Tibial nerve (tissue), 4 donors: ENCODE measurements at places on chromosomes 13 and 19.
A peak's percentile ranks its signal among the peaks of the same experiment; 100 is the strongest.

- no peak for DNase-seq
These were observed 102.3 kb downstream of the STOML3 start for GRCh38 chr13:38888309-38888708.

DNA sequence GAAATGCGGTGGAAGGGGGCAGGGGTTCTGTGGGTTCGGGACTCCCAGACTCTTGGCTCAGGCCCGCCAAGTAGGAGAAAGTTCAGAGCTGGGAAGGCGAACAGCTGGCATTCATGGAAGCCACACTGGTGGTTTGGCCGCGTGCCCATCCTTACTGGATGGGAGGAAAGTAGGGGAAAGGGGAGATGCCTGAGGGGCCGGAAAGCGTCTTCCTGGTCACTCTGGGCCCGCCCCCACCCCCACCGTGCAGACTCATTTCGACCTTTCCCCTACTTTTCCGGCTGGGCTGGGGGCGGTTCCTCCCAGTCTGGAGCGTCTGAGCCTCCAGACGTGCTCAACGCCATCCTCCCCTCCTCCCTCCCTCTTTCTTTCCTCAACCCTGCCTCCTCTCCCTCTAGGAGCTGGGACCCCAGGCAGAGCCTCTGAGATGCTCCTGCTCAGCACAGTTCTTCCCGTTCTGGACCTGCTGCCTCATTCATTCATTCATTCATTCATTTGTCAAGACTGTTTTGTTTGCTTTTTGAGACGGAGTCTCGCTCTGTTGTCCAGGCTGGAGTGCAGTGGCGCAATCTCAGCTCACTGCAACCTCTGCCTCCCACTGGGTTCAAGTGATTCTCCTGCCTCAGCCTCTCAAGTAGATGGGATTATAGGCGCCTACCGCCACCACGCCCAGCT, 3.5 kb downstream of the ANGPTL4 start:
- DNase-seq, result peak; percentile 80

GRCh38 chr13:31045286-31046081, 113.0 kb downstream of the TEX26 start:
- DNase-seq, result no peak

GRCh38 chr19:56099638-56100539, 21.2 kb downstream of the ZNF787 start:
- no peak for DNase-seq

GRCh38 chr13:25166306-25166705, 5.8 kb downstream of the AMER2 start:
- DNase-seq, result no peak

DNA sequence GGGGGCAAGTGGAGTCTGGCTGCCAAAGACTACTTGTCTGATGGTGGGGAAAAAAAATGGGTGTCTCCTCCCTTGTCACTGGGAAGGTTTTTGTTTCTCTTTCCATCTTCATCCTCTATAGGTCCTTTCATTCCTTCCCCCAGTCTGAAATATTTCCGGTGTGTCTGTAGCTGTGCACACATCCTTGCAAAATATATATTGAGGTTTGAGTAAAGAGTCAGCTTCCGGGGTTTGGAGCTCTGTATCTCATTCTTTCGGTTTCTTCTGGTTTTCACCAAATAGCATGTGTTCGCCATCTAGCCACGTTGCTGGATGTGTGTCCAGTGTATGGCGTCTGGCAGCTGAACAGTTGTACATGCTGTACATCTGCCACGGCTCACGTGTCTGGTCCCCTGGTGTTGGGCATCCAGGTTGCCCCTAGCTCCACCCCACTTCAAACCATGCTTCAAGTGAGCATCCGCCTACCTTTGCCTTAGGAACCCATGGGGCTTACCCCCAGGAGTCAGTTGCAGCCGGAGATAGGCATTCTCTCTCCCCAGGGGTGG, 142.2 kb downstream of the SIPA1L3 start:
- no peak for DNase-seq

DNA sequence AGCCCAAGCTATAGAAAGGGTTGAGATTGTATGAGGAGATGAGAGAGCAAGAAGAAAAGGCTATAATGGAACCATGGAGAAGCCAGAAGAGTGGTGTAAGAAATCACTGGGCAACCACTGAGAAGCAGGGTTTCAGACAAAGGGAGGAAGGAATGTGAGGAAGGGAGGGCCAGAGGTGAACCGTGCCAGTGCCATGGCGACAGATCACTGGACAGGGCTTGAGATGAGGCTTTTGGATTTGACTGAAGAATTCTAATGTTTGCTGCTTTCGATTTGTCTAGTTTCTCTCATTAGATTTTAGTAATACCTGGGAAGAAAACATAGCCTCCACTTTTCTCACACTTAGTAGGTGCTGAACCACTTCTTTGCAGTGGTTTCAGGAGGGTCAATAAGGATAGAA, 6.3 kb upstream of the GPR183 start:
- no peak for DNase-seq

- no peak for DNase-seq
These were observed 1.4 kb downstream of the MATK start for GRCh38 chr19:3784607-3785450.

DNA sequence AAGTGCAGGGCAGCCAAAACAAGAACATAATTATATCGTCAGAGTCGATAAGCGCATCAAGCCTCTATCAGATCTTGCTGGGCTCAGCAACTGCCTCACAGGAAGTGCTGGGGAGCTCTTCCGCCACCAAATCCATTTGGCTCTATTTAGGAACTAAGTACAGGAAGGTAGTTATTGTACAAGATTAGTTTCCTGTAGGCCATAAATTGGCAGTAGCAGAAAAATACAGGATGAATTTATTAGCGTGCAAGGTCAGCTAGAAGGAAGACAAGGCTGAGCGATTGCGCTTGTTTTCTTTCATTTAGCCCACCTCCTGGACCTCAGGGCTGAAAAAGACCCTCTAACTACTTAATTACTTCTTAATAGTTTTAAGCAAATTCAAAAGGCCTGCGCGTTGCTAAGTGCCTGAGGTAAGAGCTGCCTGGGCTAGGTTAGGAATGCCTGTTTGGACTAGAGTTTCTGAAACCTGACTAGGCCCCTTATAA, 118.5 kb downstream of the IRS2 start:
- DNase-seq, result no peak

- no peak for DNase-seq
These were observed 33.8 kb upstream of the LRCH1 start for GRCh38 chr13:46519182-46519581.

DNA sequence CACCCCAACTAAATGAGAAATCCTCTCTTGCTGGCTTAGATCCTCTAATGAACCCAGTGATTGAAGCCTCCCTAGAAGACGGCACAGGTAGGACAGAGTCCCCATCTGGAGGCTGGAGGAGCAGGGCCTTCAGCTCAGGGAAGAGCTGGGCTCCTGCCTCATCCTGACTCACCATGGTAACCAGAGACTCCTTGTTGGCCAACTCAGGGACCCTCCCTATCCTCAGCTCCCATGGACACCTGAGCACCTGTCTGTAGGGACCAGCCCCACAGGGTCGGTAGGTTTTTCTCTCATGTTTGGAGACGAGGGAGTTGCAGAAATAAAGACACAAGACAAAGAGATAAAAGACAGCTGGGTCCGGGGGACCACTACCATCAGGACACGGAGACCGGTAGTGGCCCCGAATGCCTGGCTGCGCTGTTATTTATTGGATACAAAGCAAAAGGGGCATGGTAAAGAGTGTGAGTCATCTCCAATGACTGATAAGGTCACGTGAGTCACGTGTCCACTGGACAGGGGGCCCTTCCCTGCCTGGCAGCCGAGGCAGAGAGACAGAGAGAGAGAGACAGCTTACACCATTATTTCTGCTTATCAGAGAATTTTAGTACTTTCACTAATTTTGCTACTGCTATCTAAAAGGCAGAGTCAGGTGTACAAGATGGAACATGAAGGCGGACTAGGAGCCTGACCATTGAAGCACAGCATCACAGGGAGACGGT, 26.6 kb downstream of the SIGLEC7 start:
- DNase-seq, result no peak

DNA sequence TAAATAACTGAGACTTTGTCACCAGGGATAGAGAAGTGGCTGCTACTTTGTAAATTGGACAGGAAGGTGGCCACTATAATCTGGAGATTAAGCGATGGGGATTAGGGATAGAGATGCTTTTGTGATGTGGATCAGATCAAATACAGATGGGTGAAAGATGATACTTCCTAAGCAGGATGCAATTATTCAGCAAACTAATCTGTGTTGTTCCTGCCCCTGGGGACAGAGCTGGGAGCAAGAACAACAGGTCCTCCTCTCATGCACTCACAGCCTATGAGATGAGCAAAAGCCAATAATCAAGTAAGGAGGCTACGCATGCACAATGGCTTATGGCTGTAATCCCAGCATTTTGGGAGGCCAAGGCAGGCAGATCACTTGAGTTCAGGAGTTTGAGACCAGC, 4.6 kb downstream of the RGL3 start:
- DNase-seq, result no peak
